ENCODE measurements at places on chromosomes 5 and 9. TPM values are rescaled to one million over a fixed set of nuclear protein-coding genes. Genes with fewer than 3 reads are reported as not detected.

DNA sequence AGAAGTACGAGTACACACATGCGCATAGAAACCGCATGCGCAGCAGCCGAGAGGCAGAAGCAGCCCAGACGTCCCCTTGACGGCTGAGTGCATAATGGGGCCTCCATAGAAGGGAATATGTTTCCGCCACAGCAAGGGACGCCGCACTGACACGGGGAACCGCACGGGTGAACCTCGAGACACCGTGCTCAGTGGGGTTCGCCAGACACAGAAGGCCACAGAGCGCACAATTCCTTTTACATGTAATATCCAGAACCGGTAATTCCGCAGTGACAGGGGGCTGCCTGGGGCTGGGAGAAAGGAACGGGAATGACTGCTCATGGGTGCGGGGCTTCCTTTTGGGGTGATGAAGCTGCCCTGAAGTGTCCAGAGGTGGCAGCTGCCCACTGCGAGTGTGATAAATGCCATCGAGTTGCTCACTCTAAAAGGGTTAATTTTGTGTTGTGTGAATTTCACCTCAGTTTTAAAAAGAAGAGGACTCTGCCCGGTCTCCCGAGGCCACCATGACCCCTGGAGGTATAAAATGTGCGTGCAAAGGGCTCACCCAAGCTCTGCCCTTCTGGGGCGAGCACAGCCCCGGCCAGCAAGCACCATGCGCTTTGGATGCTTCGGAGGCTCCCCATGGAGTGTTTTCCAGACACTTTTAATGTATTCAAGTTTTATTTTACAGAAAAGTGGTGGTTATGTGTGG, 29.7 kb downstream of the MRPL36 start:
- DNase-seq = no peak

- peak; percentile 76 for DNase-seq
Measured at GRCh38 chr5:172834415-172835289, 601 bp downstream of the ERGIC1 start.

DNA sequence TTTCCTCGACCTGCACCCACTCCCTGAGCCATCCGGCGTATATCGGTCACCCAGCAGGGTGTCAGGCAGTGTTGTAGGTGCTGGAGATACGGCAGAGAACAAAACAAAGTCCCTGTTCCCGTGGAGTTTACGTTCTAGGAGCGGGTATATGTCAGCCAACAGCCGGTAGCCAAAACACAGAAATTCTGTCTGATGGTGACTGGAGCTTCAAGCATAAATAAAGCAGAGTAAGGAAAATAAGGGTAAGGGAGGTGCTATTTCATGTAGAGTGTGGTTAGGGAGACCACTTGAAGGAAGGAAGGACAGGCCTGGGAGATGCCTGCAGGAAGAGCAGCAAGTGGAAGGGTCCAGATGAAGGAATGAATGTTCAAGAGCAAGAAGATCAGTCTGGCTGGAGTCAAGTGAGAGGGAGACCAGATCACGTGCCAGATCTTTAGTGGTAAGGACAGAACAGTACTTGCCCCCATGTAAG, 783 bp upstream of the ZFR start:
- DNase-seq = no peak

GRCh38 chr9:121827251-121827967, 176.0 kb downstream of the DAB2IP start:
- peak; percentile 41 for DNase-seq

Gene LYRM7
- 14.5 TPM for total RNA-seq

Gene SPATA31D4
- total RNA-seq = not detected

Gene C9orf153
- not detected for total RNA-seq

Data from cardiac septum (tissue), 1 donor.